H7 (cell line): ENCODE measurements at places on chromosomes 1 and 21. TPM values are rescaled to one million over a fixed set of nuclear protein-coding genes. Genes with fewer than 3 reads are reported as not detected.

DNA sequence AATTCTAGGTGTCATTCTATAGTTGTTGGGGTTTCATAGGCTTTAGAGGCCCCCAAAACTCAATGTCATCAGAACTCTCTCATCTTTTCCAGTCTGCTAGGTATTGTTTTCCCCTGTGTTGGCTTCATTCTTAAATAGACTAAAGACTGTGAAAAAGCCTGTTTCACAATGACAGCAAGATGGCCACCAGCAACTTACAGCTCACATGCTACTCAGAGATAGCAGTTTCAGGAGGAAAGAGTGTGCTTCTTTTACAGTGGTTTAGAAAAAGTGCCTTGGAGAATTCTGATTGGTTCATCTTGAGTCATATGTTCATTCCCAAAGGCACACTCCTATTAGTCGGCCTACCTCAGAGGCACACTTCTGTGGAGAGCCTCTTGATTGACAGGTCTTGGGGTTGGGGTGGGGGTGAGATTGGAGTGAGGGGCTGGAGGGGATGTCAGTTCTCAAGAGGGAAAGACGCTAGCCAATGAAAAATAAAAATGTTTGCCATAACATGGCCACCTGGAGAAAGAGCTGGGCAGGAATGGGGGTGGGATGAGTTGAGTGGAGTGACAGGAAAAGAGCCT, 8.5 kb downstream of the IL23R start:
- DNase-seq, result no peak

DNA sequence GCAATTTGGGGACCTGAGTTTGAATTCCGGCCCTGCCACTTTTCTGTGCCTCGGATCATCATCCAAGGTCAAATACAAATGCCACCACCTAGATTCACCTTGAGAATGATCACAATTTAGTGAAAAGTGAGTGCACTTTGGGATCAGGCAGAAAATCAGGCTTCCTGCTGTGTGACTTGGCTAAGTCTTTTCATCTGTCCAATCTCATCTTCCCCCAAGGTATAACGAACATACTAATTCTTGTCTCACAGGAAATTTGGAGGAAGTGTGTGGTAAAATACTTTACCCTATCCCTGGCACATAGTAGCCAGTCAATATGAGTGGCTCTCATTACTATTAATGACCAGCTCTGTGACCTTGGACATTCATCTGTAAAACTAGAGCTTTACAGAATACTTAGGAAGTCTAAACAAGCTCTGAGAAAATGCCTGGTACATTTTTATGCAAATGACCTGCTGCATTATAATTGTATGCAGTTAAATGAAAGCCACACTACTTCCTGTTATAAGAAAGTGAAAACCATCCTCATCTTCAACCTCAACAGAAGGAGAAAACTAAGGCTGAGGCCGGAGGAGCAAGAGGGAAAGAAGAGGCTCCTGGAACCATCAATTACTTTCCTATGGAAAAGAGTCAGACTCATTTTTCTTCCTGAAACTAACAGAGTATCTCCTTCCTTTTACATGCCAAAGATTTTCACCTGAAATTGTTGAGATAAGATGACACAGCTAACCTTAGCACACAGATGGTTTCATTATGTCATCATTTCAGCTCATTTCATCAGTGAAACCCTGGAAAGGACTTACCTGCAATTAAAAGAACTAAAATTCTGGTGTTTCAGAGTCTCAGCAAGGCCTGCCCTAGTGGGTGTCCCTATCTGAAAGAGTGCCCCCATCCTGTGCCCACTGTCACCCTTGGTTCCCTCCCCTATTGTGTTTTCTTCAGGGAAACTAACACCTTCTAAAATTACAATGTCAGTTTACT, 32.6 kb upstream of the RGS8 start:
- DNase-seq, result no peak

- DNase-seq, result no peak
Measured at GRCh38 chr1:88472714-88473113, 211.4 kb upstream of the PKN2 start.

GRCh38 chr1:119986007-119986497, 83.4 kb downstream of the NOTCH2 start:
- DNase-seq, result no peak

- DNase-seq, result peak; percentile 96
Measured at GRCh38 chr21:45478115-45478801, 64.0 kb downstream of the SLC19A1 start.

- DNase-seq, result peak; percentile 83
Measured at GRCh38 chr1:119001181-119002027, 13.3 kb upstream of the TBX15 start.

DNA sequence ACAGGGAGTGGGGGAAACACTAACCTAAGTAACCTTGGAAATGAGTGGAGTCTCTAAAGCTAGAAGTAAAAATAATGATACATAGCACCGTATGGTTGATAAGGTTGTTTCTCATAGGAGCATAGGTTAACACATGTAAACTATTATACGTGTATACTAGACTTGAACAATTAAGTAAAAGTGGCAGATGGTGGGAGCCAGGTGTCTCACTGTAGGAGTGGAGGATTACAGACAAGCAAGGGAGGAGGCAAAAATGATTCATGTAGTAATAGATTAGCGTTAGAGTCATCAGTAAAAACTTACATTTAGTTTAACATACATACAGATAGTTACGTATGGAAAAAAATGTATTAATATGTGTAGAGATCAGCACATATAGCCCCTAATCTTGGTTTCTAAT, 138.4 kb upstream of the DSCAM start:
- no peak for DNase-seq

- DNase-seq, result no peak
Measured at GRCh38 chr1:235087906-235088305, 40.7 kb downstream of the TOMM20 start.

The YBEY gene
- 28.0 and 35.0 TPM in 2 replicates for total RNA-seq

The FMO3 gene
- not detected in 2 replicates for total RNA-seq

The CCDC190 gene
- total RNA-seq, result not detected in 2 replicates

The GUCA2A gene
- not detected in 2 replicates for total RNA-seq

The SPAG17 gene
- total RNA-seq, result 0.67 and 1.8 TPM in 2 replicates

The TEX38 gene
- not detected in 2 replicates for total RNA-seq
